ENCODE measurements at places on chromosomes 4 and X.

GRCh38 chr4:26360864-26361263 is 40.0 kb downstream of the RBPJ start:
- no peak for DNase-seq
- H3K27ac ChIP-seq, result no peak overlapping the region

DNA sequence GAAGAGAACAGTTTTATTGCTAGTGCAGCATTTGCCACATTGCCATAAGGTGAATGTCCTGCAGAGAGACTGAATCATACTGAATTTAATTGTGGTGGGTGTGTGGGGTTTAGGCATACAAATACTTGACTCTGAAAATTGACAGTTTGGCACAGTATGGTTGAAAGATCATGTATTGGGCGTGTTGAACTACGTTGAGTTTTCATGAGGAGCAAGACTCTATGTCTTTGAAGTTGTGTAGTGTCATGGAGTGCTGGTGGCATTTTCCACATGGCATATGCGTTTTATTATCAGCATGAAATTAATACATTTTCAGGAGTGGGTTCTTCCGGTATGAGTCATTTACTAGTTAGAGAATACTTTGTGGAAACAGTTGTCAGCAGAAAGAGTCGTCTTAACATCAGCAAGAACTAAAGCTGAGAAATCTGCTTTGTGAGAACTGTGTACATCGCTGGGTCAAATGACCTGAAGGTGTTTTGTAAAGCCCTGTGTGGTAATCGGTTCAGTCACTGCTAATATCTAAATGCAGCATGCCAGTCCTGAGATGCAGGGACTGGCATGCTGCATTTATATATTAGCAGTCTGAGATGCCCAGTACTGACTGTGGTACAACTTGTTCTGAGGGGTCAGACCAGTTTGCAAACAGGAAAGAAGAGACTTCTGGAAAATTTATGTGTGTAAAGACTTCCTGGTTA is 50.3 kb downstream of the ARHGAP10 start:
- no peaks in the 10 kb centered on the region for H3K27me3 ChIP-seq
- H3K4me3 ChIP-seq, result no peak overlapping the region
- DNase-seq, result no peak
- H3K4me1 ChIP-seq, result no peaks in the 10 kb centered on the region
- H3K36me3 ChIP-seq, result no peaks in the 10 kb centered on the region

DNA sequence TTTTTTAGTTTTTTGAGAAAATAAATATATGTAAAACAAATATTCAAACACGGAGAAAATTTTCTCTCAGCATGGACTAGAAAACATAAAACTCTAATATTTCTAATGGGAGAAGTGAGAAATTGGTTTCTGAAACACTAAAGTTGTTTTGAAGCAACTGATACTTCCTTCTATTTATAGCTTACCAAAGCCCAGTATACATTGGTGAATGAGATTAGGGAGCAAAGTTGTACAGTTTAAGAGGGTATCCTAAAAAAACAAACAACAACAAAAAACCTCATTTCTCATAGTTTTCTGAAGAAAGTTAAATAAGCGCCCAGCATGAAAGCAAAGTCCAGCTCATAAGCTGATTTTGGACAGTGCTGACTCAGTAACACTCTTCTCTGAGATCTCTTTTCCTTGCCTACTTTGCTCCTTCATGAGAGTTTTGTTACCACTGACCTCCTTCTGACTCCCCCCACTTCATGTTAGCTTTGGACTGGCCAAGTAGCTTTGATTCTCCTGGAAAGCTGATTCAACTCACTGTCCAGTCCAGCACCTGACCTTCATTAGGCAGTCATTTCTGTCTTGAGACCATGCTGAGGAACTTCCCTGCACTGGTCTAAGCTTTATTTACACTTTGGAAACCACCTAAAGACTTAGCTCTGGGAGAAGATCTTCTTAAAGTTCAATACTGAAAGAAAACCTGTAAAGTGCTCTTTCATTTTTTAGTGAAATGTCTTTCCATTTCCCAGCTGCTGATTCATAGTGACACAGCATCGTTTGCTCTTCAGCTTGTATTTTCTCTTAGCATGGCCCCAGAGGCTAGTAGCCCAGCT is 21.8 kb upstream of the P2RY10 start:
- H3K27ac ChIP-seq, result no peak overlapping the region
- H3K4me1 ChIP-seq, result no peaks in the 10 kb centered on the region
- H3K4me3 ChIP-seq, result no peak overlapping the region
- no peaks in the 10 kb centered on the region for H3K36me3 ChIP-seq
- DNase-seq, result no peak
- H3K27me3 ChIP-seq, result no peaks in the 10 kb centered on the region

DNA sequence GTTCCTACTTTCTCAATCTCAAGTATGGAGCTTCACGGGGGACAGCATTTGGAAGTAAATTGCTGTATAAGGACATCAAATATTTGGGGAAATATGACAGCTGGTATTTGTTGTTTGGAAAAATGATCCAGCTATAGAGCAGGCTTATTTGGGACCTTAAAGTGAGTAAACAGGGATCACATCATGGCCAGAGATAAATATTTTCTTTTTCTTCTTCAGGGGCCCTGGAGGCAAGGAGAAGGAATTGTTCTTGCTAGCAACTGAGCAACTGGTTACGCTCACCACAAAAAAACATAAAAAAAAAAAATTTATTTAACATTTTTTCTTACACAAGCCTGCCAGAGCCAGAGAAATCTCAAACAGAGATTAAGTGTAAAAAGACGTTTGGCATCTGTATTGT is 277.2 kb upstream of the UGT8 start:
- H3K27me3 ChIP-seq, result no peaks in the 10 kb centered on the region
- H3K4me3 ChIP-seq, result no peak overlapping the region
- DNase-seq, result no peak
- H3K4me1 ChIP-seq, result no peaks in the 10 kb centered on the region
- H3K36me3 ChIP-seq, result no peaks in the 10 kb centered on the region

GRCh38 chr4:88743696-88744095 is 46.1 kb upstream of the NAP1L5 start:
- no peak overlapping the region for H3K4me3 ChIP-seq
- peaks cover 17% of the 10 kb centered on the region for H3K36me3 ChIP-seq
- H3K27ac ChIP-seq, result no peak overlapping the region
- DNase-seq, result no peak
- H3K4me1 ChIP-seq, result no peaks in the 10 kb centered on the region
- no peaks in the 10 kb centered on the region for H3K27me3 ChIP-seq

- no peaks in the 10 kb centered on the region for H3K36me3 ChIP-seq
- H3K4me1 ChIP-seq, result no peaks in the 10 kb centered on the region
- no peaks in the 10 kb centered on the region for H3K27me3 ChIP-seq
Observed at GRCh38 chrX:22987452-22987851, 12.3 kb upstream of the DDX53 start.

DNA sequence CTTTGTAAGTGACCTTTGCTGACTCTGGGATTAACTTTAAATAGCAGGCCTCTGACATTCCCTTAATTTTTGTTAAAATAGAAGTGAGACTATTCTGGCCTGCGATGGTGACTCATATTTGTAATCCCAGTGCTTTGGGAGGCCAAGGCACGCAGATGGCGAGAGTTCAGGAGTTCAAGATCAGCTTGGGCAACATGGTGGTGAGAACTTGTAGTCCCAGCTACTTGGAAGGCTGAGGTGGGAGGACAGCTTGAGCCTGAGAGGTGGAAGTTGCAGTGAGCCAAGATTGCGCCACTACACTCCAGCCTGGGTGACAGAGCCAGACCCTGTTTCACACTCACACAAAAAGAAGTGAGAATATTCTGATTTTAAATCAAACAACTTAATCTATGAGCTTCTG is 27.3 kb downstream of the ZNF330 start:
- H3K4me3 ChIP-seq, result no peak overlapping the region
- no peaks in the 10 kb centered on the region for H3K4me1 ChIP-seq
- DNase-seq, result no peak

- no peak overlapping the region for H3K27ac ChIP-seq
- peaks cover 25% of the 10 kb centered on the region for H3K27me3 ChIP-seq
- H3K4me1 ChIP-seq, result peaks cover 7% of the 10 kb centered on the region
- DNase-seq, result no peak
Observed at GRCh38 chr4:113978561-113979147, 793 bp downstream of the ARSJ start.

DNA sequence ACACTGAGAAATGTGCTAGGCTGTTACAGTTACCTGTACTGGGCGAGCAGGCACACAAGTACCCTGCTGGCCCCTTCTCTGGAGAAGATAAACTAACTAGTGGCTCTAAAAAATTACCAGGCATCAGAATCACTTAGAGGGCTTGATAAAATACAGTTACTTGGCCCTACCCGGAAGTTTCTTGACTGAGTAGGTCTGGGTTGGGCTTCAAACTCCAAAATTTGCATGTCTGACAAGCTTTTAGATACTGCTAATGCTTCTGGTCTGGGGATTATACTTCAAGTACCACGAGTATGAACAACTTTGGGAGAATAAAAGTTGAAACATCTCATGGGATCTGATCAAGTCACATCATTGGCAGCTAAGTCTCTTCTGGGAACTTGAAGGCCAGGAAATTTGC is 30.8 kb downstream of the CEP135 start:
- DNase-seq, result no peak
- H3K36me3 ChIP-seq, result peaks cover 24% of the 10 kb centered on the region
- no peaks in the 10 kb centered on the region for H3K4me1 ChIP-seq
- no peak overlapping the region for H3K27ac ChIP-seq
- H3K27me3 ChIP-seq, result no peaks in the 10 kb centered on the region

DNA sequence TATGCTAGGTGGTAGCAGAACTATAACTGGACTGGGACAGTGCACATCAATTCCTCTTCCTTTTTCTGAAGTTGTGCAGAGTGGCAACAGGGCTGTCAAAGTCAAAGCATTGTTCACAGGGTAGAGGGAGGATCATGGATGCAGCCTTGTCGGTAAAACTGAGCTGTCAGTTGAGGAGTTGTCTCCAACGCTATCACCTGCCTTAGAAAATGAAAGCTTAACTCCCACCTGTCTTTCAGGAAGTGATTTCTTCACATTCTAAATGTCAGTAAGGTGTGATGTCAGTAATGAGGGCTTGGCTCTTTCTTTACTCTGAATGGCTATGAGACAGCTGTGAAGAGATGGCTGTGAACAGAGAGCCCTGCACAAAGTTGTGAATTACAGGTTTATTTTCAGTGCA is 66.4 kb upstream of the BANK1 start:
- H3K4me3 ChIP-seq, result no peak overlapping the region
- DNase-seq, result no peak
- H3K27me3 ChIP-seq, result no peaks in the 10 kb centered on the region

DNA sequence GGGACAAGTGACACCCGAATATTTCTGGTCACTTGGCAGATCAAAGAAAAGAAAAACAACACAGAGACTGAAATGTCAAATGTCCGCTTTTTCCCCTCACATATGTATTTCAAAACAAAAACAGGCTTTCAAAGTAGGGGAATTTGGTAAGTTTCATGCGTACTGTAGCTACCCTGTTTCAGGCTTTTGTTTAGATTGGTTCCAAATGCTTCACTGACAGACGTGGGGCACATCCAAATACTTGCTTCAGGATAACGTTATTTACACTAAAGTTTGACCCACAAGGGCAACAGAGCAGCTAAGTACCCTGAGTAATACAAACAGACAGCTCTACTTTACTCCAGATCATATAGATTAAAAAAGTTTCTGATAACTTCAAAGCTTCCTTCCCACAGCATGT is 804.5 kb upstream of the POU3F4 start:
- no peaks in the 10 kb centered on the region for H3K36me3 ChIP-seq
- DNase-seq, result no peak
- H3K4me1 ChIP-seq, result no peaks in the 10 kb centered on the region
- H3K4me3 ChIP-seq, result no peak overlapping the region
- H3K27me3 ChIP-seq, result no peaks in the 10 kb centered on the region
- no peak overlapping the region for H3K27ac ChIP-seq

DNA sequence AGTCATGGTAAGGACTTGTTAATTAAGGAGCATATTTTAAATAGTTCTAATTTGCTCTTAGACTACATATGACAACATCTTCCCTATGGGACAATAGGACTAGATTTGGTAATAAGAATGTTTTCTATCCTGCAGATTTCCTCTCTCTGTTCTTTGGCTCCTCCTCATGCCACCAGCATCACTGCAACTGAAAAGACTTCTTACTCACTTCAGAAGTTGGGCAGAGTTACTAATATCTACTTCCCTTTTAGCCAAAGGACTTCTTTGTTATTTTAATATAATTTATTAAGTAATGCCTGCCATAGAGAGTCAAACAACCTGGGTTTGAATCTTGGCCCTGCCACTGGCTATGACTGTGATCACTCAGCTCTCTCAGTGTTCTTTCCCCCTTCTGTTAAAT is 16.4 kb downstream of the MMAA start:
- H3K27me3 ChIP-seq, result no peaks in the 10 kb centered on the region
- no peak for DNase-seq
- H3K4me3 ChIP-seq, result no peak overlapping the region

GRCh38 chr4:182770259-182770995 is 146.8 kb downstream of the DCTD start:
- no peak overlapping the region for H3K27ac ChIP-seq
- no peaks in the 10 kb centered on the region for H3K27me3 ChIP-seq
- no peaks in the 10 kb centered on the region for H3K36me3 ChIP-seq
- H3K4me3 ChIP-seq, result no peak overlapping the region

- DNase-seq, result no peak
- H3K36me3 ChIP-seq, result no peaks in the 10 kb centered on the region
- H3K4me3 ChIP-seq, result peak overlapping the region; percentile 33
- H3K4me1 ChIP-seq, result peaks cover 33% of the 10 kb centered on the region
- H3K27ac ChIP-seq, result no peak overlapping the region
Observed at GRCh38 chrX:153819384-153820040, 10.8 kb downstream of the PDZD4 start.

- H3K27me3 ChIP-seq, result no peaks in the 10 kb centered on the region
- H3K4me3 ChIP-seq, result no peak overlapping the region
- no peaks in the 10 kb centered on the region for H3K36me3 ChIP-seq
- no peak for DNase-seq
- no peak overlapping the region for H3K27ac ChIP-seq
- no peaks in the 10 kb centered on the region for H3K4me1 ChIP-seq
Observed at GRCh38 chr4:107835406-107835805, 10.7 kb downstream of the SGMS2 start.

GRCh38 chrX:115259238-115259875 is 25.5 kb upstream of the LRCH2 start:
- no peak overlapping the region for H3K27ac ChIP-seq
- H3K4me1 ChIP-seq, result no peaks in the 10 kb centered on the region
- no peaks in the 10 kb centered on the region for H3K27me3 ChIP-seq
- no peaks in the 10 kb centered on the region for H3K36me3 ChIP-seq
- DNase-seq, result no peak

DNA sequence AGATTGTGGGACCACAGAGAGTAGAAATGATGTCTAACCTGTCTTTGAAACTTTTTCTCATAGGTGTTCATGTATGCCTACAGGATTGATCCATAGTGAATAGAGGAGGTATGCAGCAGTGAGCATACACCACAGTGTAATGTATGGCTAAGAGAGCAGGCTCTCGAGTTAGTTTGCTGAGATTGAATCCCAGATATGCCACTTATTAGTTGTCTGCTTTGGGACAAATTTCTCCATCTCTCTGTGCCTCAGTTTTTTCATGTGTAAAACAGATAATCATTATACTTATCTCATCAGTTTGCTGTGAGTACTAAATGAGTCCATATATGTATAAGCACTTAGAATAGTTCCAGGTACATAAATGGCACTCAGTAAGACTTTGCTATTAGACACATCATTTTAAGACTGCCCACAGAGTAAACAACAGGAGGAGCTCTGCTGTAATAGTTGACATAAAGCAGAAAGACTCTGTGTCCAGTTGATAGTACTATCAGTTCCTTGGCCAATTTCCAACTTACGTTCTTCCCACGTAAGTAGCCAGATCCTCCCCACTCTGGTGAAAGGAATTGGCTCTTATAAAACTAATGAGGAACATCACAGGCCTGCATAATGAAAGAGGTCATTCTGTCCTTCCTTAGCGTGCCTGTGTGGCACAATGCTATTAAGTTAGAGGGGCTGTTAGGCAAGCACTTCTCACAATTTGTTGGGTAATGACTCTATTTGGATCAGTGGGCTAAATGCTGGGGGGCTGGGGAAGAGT is 20.7 kb upstream of the RNF150 start:
- H3K27ac ChIP-seq, result no peak overlapping the region
- no peaks in the 10 kb centered on the region for H3K36me3 ChIP-seq
- H3K4me3 ChIP-seq, result no peak overlapping the region
- no peaks in the 10 kb centered on the region for H3K27me3 ChIP-seq
- no peaks in the 10 kb centered on the region for H3K4me1 ChIP-seq
